Stimulated activated CD8-positive, alpha-beta memory T cell treated with anti-CD3 and anti-CD28 coated beads, Interleukin-12 subunit alpha, Interleukin-12 subunit beta, amount 100 ng/mL, for 1 hour (primary cell): ENCODE measurements at places on chromosomes 13 and 19.

- no peak for DNase-seq
Observed at GRCh38 chr13:30615866-30616541, 1.7 kb upstream of the USPL1 start.

- no peak for DNase-seq
Observed at GRCh38 chr13:111533900-111534683, 213.7 kb downstream of the TEX29 start.

- no peak for DNase-seq
Observed at GRCh38 chr13:82187227-82187626, 1695.0 kb downstream of the SLITRK1 start.

- no peak for DNase-seq
Observed at GRCh38 chr19:46670813-46671212, 9.8 kb upstream of the DACT3 start.

DNA sequence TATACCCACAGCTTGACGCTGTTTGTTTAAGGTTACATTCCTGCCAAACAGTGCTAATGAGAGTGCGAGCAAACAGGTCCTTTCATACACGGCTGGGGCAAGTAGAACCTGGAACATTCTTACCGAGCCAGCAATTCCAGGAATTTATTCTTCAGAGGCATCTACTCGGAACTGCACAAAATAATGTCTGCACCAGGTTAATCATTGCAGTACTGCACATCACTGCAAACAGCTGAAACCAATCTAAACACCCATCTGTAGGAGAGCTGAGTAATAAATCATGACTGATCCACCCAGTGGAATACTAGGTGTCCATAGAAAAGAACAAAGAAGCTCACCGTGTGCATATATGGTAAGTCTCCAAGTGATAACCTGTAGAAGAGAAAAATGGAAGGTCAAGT is 1.2 kb upstream of the ZNF579 start:
- DNase-seq, result no peak

- no peak for DNase-seq
Observed at GRCh38 chr13:103349211-103349980, 283.2 kb upstream of the SLC10A2 start.

GRCh38 chr13:105177265-105177900 is 1358.1 kb downstream of the EFNB2 start:
- DNase-seq, result no peak
